ENCODE measurements at places on chromosomes 1 and 21. TPM values are rescaled to one million over a fixed set of nuclear protein-coding genes. Genes with fewer than 3 reads are reported as not detected.

GRCh38 chr1:207711285-207711684 lies 40.6 kb upstream of the CD46 start:
- no peak for DNase-seq

The TSSK3 gene
- total RNA-seq = 2.4 TPM

The CELA3A gene
- not detected for total RNA-seq

DNA sequence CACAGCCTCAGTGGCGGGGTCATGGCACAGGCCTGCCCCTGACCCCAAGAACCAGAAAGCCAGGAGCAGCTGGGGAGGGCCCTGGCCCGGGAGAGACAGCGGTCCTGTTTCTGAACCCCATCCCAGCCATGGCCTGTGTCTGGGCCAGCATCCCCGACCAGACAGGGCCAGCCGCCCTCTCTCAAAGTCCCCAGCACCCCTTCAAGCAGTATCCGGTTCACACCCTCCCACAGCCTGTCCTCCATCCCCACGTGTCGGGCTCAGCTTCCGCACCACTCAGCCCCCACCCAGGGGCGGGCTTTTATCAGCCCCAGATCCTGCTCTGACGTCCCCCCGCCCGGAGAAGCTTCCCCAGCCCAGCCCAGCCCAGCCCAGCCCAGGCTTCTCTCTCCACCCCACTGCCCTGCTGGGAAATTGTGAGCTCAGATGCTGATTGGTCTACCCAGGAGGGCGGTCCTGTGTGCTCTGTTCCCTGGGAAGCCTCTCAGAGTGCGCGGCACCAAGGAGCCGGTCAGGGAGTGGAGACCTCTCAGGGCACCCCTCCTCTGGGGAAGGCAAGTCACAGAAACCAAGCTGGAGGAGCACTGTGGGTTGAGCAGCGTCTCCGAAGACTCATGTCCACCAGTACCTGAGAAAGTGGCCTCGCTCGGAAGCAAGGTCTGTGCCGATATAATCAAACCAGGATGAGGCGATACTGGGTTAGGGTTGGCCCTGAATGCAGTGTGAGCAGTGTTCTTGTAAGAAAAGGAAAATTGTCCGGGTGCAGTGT lies 4.7 kb upstream of the FAAP20 start:
- peak; percentile 79 for DNase-seq

GRCh38 chr1:33111965-33112364 lies 31.0 kb downstream of the AZIN2 start:
- no peak for DNase-seq

GRCh38 chr1:54671985-54672608 lies 30.5 kb downstream of the MROH7 start:
- DNase-seq = peak; percentile 53

- no peak for DNase-seq
These were observed 47.3 kb downstream of the LPGAT1 start for GRCh38 chr1:211783266-211783665.

DNA sequence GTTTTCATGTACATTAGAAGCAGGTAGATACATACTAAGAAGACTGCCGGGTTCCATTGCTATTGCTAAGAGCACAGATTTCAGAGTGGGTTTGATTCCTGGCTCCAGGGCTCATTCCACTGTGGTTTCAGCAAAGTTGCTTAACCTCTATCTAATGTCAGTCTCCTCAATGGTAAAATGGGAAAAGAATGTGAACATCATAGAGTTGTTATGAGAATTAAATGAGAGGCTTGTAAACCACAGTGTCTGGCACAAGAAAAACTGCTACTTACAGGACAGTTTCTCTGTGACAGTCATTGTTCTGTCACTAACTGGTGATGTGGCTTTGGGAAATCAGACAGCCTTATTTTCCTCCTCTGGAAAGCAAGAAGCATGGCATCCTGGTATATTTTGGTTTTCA lies 10.7 kb upstream of the PLXNA2 start:
- DNase-seq = no peak

DNA sequence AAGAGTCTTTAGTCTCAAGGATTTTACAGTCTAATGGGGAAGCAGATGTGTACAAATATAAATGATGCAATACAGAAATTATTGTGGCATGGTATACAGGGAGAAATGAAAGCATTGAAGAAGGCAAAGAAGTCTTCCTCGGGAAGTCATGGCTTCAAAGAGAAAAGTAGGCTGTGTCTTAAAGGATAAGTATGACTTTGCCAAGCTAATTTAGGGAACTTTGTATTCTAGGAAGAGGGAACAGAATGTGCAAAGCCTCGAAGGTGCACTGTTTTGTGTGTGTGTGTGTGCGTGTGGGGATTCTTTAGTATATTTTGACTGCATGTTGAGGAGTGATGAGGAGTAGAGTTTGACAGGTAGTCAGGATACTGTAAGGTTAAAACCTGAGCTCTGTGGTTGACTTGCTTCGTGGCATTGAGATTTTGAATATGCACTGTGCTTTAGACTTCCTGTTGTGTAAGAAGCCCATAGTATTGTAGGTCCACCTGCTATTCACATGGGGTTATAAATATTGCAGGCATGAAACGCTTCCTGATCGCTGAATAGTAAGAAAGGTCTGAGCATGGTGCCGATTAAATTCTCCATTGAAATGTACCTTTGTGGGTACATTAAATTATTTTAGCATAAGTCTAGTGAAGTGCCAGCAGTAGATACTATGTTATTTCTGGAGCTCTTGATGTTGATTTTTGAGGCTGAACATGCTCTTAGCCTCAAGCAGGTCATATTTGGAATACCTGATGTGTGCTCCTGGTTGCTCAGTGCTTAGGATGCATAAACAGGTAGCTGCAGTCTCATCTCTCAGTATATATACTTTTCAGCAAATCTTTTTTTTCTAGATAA lies 8.0 kb downstream of the SMAP2 start:
- peak; percentile 24 for DNase-seq

DNA sequence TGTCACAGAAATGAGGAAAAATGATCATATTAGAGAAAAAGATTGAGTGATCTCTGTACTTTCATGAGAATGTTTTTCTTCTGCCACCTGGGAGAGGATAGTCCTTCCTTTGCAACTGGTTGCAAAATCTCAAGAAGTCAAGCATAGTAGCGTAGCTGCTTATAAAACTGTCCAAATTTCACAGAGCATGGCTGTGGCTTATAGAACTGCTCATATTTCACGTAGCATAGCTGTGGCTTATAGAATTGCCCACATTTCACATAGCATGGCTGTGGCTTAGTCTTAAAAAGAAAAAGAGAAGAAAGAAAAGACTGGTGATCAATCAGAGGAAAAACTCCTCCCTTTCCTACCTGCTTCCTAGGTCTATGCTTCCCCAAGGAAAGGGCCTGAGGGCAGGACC lies 329.5 kb downstream of the SIPA1L2 start:
- no peak for DNase-seq

DNA sequence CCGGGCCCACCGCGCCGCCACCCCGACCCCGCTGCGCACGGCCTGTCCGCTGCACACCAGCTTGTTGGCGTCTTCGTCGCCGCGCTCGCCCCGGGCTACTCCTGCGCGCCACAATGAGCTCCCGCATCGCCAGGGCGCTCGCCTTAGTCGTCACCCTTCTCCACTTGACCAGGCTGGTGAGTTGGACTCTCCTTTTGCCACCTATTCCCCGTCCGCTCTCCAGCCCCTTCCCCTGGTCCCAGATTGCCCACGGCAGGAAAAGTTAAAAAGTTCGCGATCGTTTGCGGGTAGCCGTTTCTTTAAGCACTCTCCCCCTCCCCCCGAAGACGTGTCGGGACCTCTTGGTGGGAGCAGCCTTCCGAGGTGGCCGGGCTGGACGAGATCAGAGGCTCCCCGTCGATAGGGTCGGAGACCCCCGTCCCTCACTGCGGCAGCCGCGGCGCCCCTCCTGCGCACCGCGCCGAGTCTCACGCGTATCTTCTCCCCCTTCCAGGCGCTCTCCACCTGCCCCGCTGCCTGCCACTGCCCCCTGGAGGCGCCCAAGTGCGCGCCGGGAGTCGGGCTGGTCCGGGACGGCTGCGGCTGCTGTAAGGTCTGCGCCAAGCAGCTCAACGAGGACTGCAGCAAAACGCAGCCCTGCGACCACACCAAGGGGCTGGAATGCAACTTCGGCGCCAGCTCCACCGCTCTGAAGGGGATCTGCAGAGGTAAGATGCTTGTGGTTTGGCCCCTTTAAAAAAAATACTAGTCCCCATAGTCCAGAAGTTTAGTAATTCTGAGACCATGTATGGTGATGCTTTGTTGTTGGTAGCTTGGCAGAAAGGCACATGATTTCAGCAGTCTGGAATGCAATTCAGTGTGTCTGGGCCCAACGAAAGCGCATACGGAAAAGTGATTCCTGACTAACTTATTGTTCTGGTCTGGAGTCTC lies 576 bp downstream of the CCN1 start:
- DNase-seq = no peak

- DNase-seq = no peak
These were observed 150.1 kb downstream of the PBX1 start for GRCh38 chr1:164709126-164709525.

GRCh38 chr1:34529935-34530859 lies 224.7 kb upstream of the GJB5 start:
- DNase-seq = no peak

The SWT1 gene
- 9.8 TPM for total RNA-seq
